Amniotic stem cell (primary cell): ENCODE measurements at places on chromosomes 7 and 10.

DNA sequence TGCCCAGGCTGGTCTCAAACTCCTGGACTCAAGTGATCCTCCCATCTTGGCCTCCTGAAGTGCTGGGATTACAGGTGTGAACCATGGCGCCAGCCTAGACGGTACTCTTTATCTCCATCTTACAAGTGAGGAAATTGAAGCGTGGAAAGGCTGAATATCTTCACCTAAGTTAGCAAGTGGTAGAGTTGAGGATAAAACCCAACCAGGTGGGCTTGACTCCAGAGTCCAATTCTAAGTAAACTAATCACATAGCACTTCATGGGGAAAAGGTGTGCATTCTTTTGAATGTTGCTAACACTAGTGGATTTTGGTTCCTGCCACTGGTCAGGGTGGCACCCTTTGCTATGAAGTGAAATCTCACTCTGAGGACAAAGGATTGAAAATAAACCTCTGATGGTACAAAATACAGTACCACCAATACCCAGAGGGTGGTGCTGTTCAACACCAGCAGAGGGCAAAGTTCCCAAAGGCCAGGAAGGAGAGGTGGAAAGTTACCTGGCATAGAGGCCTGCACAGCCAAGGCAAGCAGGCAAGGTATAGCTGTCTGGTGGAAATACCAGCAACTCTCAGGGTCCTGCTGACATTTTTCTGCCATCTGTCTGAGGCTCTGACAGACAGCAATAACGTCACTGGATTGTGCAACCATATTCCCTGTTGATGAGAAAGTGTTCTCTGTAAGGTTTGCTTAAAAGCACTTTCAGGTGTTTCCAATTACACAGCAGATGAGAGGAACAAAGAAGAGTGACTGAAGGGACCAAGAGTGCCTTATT, 17.6 kb downstream of the ZDHHC16 start:
- DNase-seq = no peak

- DNase-seq = no peak
Measured at GRCh38 chr10:107657851-107658250, 493.3 kb upstream of the SORCS1 start.

DNA sequence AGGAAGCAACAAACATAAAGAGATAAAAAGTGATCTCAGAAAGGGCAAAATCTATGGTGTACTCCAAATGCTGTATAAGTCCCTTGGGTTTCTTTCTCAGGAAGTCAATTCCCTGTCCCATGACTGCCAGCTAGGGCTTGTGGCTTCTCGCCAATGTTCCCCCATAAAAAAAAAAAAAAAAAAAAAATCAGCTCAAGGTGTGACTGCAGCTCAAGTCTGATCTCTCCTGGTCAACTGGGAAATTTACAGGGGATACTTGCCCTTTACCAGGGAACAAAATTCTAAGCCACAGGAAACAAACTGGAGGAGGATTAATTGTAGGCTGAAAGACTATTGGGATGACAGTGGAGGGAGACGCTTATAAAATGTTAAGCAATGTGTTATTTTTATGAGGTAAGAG, 76.0 kb downstream of the PCGF5 start:
- no peak for DNase-seq

GRCh38 chr7:27217951-27218350, 18.1 kb upstream of the HOXA13 start:
- no peak for DNase-seq

- no peak for DNase-seq
Measured at GRCh38 chr7:35831208-35831607, 30.4 kb downstream of the SEPTIN7 start.

- DNase-seq = no peak
Measured at GRCh38 chr10:64182671-64183070, 661.5 kb downstream of the REEP3 start.

GRCh38 chr10:78231939-78232338, 198.3 kb downstream of the RPS24 start:
- no peak for DNase-seq

- DNase-seq = no peak
Measured at GRCh38 chr10:82402906-82403401, 528.0 kb downstream of the NRG3 start.

DNA sequence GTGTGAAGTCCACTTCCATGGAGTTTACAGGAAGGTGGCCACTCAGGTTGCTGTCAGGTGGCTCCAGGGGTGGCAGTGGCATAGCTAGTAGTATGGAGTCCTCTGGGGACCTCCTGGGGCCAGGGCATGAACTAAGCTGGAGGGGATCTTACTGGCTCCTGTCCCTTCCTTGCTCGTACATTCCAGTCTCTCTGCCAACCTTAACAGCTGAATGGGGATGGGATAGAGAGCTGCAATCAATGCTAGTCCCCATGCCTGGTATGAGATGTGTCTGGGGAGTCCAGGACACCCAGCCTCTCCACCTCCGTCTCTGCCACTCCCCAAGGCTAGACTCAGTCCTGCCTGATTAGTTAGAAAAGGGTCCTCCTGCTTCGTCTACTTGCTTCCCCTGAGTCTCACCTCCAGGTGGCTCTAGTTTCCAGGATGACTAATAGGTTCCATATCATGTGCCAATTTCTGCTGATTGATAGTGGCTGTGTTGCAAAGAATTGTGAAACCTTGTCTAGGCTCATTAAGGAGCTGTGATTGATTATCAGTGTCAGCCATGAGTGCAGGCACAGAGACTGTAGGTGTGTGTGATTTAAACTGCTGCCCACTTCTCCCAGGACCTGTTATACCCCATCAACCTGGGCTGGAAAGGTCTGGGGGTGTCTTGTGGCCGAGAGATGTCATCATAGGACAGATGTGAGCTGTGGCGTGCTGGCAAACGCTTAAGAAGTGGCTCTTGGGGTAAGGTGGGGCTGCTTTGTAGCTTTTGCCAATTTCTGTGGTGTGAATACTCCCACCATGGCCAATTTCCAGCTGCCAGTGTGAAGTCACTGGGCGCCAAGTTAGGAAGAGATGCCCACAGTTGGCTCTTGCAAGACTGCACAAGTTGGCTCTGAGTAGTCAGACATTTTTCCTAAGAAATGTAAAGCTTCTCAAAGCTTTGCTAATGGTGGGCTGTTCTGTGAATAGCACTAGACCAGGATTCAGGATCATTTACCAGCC, 59.8 kb downstream of the COL13A1 start:
- DNase-seq = peak; percentile 47

DNA sequence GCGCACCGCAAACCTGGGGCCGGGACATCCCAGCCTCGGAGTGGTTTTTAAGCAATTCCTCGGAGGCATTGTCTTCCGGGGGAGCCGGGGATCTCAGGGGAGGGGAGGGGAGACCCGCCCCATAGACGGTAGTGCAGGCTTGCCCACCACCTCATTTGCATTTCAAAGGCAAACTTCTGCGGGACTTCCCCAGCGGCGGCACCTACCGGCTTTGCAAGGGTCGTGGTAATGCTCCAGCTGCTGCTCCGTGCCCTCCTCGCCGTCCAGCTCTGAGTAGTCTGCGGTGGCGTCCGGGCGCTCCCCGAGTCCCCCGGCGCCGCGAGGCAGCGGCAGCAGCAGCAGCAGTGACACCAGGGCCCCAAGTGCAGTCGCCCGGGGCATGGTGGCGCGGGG, 425 bp downstream of the TLL2 start:
- no peak for DNase-seq

GRCh38 chr10:62577666-62578291, 203.6 kb downstream of the ZNF365 start:
- DNase-seq = peak; percentile 25

GRCh38 chr10:60388116-60388625, 1.5 kb downstream of the ANK3 start:
- DNase-seq = no peak

- no peak for DNase-seq
Measured at GRCh38 chr10:79248341-79249185, 98.7 kb upstream of the PPIF start.

GRCh38 chr10:13949844-13950542, 363.2 kb downstream of the PRPF18 start:
- peak; percentile 52 for DNase-seq

DNA sequence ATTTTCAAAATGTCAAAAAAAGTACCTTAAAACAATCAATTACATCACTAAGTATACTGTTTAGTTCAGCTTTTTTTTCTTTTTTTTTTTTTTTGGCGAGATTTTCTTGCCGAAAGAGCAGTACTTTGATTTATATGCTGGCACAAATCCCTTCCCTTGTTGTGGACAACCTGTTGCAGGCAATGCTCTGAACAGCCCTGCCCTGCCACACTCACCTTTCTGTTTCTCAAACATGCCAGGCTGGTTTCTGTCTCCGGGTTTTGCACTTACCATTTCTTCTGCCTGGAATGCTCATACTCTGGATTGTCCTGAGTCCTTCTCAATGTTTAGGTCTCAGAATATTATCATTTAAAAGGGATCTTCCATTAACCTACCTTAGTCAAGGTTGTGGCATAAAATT, 80.4 kb upstream of the JAZF1 start:
- no peak for DNase-seq

DNA sequence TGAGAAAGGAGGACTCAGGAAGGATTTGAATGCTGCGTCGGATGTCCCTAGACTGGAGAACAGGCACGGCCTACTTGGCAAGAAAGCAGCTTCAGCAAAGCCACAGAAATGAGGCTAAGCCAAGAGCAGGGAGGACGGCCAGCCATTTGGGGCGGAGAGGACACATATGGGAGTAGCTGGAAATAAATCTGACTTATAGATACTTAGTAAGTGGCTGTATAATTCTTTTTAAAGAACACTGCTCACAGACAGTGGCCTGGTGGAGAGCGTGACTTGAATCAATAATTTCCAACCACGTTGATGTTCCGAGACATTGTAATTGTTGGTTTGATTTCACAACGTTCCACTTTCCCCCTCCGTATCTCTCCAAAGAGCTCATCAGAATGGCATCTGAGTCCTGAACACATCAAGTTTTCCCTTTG, 67.7 kb upstream of the JCAD start:
- no peak for DNase-seq

DNA sequence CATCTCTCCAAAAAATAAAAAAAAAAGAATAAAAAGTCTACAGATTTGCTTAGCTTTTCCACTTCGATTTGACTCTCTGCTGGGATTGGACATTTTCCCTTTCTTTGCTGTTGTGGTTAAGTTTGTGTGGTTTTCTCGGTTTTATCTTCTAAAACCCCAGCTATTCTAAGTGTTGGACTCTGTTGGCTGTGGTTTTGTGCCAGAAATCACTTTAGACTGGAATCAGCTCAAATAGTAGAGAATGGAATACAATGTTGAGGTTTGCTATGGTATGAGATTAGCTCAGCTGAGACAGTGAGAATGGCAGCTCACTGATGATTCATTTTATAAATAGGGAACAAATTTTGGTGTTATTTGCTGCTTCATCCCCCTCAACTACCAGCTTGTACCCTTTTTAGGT, 116.0 kb downstream of the BUB3 start:
- no peak for DNase-seq

DNA sequence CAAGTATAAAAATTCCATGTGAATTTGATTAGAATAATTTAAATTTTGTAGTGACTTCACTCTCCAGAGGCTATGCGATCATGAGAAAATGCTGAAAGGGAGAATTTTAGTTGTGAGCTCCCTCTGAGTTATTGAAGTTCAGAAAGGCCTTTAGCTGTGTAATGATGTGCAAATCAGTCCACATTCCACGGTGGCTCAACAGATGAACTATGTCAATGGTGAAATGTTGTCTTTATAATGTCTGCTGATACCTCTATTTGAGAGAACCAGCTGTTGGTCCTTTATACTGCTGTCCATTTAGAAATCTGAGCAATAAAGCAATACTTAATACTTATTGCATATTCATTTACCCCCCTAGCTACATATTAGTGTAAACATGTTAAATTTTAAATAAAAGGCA, 7.1 kb upstream of the ITGB8 start:
- DNase-seq = no peak

DNA sequence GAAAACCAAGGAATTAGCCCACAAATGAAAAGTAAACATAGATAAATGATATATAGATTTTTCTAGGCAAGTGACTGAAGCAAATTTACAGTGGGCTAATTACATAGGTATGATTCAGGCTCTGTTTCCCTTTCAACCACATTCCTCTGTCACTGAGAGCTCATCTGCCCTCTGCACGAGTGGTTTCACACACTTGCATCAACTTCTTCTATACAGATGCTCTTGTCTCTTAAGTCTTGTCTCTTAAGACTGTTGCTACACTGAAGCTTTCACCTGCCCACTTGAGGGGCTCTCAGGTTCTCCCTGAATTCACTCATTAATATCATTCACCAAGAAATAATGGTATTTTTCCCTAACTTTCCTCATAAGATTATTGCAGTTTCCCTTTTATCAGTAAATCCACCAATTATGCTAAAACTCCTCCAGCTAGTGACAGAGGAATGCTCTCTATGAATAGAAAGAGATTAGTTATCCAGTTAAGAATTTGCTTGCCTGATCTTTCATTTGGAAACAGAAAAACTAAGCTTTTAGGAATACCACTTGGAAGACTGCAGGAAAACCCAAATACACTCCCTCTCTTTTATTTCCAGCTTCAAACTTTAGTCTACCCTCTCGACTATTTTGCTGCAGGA, 95.7 kb downstream of the ELAPOR2 start:
- DNase-seq = no peak

DNA sequence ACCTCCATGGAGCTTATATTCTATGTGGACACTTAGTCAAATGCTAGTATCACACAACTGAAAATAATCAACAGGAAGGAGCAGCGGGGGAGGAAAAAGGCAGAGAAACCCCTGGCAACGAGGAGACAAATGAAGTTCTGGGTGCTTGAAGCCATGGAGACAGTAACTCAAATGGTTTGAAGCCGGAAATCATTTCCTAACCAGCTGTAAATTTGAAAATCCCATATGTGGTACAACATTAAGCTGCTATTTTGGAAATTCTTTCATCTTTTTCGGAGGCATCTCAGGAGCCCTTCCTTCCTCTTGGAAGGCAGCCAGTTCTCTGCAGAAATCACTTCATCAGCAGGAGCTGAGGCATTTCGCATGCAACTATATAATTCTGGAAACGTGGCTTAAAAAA, 91.4 kb downstream of the PPP1R3C start:
- no peak for DNase-seq

GRCh38 chr10:28587970-28588290, 55.0 kb downstream of the WAC start:
- DNase-seq = no peak

DNA sequence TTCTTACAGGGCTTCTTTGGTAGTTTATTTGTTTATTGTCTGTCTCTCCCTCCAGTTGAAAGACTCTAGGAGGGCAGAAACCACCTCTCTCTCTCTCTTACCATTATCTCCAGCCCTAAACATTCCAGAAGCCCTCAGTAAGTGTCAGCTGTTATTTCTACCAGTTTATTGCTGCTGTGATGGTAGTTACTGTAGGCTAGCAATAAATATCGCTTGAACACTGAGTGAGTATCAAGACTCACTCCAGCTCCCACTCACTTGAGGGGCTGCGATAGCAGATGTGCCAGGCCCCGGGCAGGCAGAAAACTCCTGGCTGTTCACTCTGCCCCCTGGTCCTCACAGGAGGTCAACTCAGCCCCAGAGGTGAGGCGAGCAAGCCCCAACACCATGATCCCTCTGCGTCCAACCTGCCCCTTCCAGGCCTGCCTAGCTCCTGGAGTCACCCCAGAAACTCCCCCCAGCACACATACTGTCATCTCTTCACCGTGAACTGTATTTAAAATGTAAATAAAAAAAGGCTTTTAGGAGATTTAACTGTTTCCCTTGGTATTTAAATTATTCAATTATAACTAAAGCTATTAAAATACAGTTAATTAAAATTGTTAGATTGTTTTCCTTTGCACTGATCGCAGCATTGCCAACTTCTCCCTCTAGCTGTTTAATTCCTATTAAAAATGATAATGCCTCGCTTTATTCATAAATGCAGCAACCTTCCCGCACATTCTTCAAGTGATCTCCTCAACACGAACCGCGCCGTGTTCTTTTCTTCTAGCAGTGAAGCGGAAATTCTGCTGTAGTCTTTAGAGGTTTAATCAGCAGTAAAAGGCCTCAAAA, 321.1 kb upstream of the ZMIZ1 start:
- no peak for DNase-seq

- no peak for DNase-seq
Measured at GRCh38 chr10:3145366-3145765, 27.2 kb downstream of the PITRM1 start.
